ENCODE measurements at places on chromosomes 3 and 15.

DNA sequence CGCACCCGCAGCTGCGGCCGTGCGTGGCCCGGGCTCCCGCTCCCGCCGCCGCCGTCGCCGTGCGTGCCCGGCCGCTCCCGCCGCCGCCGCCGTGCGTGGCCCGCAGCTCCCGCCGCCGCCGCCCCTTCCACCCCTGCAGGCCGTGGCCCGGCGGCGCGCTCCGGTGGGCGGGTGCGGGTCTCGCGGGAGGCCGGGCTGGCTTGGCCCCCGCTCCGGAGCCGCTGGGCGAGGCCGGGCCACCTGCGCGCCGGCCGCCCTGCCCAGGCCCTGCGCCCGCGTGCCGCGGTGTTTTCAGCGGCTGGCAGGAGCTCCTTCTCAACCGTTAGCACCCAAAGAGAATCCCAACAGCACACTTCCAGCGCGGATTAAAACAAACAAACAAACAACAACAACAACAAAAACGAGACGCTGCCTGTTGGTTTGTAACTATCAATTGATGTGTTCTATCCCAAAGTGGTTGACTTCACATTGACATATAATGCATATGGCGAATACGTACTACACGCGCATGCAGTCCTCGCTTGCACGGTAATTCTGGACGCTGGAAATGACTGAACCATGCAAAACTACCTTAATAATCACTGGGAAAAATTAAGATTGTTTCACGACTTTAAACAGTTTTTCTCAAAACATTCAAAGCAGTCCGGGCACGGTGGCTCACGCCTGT, 113.7 kb upstream of the GOLGA8J start:
- no peak for DNase-seq

DNA sequence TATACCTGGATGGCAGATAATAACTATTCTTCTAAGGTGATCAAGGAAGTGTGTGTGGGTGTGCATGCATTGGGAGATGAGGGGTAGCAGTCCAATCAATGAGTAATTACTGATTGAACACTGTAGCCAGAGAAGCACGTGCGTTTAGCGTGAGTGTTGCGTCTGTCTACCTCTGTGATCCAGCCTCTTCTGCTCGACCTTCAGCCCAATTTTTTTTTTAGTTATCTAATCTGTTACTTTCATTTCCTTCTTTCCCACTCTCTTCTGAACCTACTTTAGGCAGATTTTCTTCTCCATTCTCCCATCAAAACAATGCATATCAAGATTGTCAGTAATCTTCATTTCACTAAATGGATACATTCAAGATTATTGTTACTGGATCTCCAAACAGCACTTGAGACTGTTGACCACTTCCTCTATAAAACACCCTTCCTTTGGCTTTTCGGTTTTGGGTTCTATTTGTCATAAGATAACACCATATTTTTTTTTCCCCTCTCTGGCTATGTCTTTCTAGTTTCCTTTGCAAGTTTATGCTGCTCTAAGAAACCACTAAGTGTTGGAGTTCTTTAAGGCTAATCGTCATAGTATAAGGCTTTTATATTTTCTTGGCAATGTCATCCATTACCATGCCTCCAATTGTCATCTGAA, 41.0 kb downstream of the MCTP2 start:
- DNase-seq, result no peak

DNA sequence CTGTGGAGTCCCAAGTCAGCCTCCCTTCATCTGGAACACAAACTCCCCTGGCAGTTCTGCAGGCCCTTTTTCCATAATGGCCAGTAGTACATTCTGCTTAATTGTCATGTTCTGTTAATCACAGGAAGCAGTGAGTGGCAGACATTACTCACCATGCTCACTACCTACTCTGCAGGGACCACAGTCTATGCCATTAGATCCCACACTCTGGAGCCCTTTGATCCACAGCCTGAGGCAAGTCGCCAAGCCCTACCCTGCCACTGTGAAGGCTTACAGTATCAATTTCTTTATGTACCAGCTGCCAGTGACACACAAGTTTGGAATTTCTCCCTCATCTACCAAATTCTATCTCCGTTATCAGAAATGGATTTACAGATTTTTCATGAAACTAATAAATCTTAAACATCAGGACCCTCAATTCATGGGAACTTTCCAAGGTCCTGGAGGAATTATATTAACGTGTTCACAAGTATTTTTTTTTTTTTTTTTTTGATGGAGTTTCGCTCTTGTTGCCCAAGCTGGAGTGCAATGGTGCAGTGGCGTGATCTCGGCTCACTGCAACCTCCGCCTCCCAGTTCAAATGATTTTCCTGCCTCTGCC, 20.6 kb upstream of the WWTR1 start:
- DNase-seq, result no peak

- no peak for DNase-seq
These were observed 128.7 kb upstream of the WNT5A start for GRCh38 chr3:55615694-55616295.

DNA sequence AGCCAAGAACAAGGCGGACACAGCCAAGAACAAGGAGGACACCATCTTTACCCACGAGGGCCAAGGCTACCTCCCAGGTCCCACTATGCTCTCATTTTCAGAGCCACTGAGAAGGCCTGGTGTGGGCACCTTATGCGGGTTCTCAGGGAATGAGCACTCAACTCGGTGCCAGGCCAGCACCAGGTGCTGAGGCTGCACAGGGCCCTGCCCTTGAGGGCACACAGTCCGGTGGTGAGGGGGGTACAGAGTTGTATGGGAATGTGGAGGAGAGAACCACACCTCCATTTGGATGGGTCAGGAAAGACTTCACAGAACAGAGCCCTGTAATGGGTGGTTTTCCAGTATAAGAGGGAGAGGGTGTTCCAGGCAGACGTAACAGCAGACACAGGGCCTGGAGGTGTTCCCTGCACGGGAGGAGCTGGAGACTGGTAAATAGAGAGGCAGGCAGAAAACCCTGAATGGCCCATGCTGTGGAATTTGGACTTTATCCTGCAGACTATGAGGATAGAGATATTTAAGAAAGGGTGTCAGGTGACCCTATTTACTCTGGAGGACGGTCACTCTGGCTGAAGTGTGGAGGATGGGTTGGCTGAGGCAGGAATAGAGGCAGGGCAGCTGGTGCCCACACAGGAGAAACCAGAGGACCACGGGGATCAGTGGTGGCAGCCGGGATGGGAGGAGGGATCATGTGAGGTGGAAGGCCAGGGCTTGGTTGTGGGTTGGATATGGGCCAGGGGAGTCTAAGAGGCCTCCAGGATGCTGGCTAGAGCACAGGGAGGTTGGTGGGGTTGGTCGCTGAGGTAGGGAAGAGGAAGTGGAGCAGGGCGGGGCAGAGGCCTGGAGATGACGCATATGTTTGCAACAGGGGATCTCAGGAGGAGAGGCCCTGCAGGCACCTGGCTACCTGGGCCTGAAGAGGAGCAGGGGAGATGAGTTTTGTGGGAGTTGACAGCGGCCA, 34.6 kb downstream of the CRABP1 start:
- DNase-seq, result no peak

DNA sequence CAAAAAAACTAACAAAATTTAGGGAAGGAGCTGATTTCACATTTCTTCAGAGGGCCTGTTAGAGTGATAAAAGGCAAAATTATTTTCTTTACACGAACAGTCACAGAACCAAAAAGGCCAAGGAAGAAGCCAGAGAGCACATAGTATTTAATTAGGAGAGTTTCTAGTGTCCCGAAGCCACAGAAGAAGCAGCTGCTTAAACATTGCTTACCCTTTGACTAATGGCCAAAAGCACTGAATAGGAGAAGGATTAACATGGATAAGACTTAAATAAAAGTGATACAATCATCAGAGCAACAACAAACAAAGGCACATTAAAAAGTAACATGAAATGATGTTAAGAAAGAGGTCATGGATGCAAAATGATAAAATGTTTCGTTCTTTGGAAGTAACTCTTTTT, 98.6 kb downstream of the CHL1 start:
- no peak for DNase-seq

GRCh38 chr3:110623571-110623970, 448.0 kb upstream of the NECTIN3 start:
- DNase-seq, result no peak

DNA sequence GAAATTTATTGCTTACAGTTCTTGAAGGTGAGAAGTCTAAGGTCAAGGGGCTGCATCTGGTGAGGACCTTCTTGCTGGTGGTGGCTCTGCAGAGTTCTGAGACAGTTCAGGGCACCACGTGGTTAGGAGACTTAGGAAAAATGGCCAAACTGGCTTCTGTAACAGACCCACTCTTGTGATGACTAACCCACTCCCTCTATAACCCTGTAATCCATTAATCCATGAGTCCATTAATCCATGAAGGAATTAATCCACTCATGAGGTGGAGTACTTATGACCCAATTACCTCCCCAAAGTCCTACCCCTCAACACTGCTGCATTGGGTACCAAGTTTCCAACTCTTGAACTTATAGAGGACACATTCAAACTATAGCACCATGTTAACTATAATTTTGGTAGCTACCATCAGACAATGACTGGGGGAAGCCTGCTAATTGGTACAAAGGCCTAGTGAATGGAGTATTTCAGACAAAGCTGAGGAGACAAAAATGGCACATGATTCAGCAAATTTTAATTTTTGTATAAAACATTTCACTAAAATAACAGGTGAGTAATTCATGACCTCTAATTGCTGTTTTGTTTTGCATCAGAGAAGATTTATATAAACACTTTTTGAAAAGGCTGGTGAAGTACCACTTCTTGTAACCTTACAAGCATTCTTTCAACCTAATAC, 374.1 kb upstream of the TBL1XR1 start:
- no peak for DNase-seq

DNA sequence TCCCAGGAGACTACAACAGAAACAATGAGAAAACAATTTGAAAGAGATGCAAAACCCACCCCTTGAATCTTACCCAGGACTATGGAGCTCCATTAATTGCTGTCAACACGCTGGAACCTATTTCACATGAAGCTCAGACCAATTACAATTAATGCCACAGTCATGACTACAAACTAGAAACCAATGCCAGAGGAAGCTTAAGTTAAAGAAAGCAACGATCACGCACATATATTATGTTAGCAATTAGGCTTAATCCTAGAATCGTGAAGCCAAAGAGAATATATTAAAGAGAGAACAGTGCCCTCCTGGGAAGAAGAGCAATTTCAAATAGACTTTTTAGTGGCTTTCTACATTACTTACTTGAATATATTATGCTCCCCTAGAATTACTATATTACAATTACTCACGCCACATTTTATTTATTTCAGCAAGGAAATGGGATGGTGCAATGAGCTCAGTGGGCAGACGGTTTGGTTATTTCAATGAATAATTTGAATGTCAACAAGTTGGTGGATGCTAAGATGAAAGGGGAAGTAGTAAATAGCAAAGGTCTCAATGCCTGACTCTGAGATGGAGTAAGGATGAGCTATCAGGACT, 125.5 kb downstream of the GREM1 start:
- no peak for DNase-seq

GRCh38 chr3:153142961-153143360, 19.1 kb upstream of the RAP2B start:
- DNase-seq, result no peak

DNA sequence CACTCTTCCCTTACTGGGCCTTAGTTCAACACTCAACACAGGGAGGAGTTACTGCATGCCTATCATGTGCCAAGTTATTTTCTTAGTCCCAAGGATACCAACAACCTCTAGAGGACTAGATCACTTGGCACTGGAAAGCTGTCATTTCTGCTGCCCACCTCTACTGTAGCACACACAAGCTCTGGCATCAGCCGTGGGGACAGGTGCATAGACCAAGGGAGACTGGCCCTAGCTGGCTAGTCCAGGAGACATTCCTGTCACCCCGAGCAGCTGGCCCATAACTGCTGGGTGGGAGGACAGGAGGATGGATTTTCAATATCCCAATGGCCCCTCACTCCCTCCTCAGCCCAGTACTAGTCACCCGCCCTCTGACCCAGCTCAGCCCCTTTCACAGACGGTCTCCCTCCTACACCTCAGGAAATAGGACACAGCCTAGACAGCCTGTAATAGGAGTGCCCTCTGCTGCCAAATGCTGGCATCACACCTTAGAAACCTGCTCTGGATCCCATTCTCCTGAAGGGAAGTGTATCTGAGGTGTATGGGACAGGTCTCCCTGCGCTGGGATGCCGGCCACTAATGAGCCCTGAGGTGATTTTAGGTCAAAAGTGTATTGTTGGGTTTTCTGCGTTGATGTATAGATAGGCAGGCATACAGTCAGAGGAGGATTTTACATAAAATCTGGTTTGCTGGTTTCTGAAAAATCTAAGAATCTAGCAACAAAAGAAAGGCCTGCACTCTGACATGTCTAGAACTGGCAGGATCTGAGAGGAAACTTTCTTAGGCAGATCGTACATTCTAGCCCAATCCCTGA, 3.4 kb upstream of the DZIP1L start:
- DNase-seq, result no peak

GRCh38 chr3:178629430-178630178, 93.4 kb downstream of the KCNMB2 start:
- no peak for DNase-seq
